ENCODE measurements at places on chromosomes 7 and 10.
A peak's percentile ranks its signal among the peaks of the same experiment; 100 is the strongest.

GRCh38 chr10:129421399-129422010 is 45.5 kb upstream of the MGMT start:
- DNase-seq, result no peak

- DNase-seq, result no peak
Measured at GRCh38 chr10:1846032-1846431, 108.7 kb upstream of the ADARB2 start.

GRCh38 chr10:34698979-34699378 is 116.1 kb downstream of the PARD3 start:
- DNase-seq, result no peak

DNA sequence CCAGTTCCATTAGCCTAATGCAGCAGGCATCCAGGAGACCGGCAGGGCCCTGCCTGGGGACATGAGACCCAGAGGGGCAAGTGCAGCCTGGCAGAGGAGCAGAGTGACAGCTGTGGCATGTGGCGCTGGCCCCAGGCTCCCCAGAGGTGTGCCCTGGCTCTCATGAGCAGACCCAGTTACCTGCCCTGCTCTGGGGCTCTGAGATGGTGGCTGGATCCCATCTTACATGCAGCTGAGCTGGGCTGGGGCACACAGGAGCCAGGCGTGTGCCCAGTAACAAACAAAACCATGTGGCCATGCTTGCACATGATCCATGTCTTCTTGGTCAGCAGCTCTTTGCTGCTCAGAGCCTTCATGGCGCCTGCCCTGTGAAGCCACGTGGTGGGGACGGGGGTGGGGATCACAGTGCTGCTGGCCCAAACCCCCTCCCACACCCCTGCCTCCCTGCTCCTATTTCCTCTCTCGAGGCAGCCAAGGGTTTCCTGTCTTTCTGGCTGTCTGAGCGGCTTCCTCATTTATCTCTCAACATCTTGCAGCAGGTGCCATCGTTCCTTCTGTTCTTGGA is 40.3 kb upstream of the GTF2I start:
- peak; percentile 10 for DNase-seq

GRCh38 chr7:79668292-79668691 is 214.8 kb upstream of the MAGI2 start:
- no peak for DNase-seq
